ENCODE measurements at places on chromosomes 1 and 21.

DNA sequence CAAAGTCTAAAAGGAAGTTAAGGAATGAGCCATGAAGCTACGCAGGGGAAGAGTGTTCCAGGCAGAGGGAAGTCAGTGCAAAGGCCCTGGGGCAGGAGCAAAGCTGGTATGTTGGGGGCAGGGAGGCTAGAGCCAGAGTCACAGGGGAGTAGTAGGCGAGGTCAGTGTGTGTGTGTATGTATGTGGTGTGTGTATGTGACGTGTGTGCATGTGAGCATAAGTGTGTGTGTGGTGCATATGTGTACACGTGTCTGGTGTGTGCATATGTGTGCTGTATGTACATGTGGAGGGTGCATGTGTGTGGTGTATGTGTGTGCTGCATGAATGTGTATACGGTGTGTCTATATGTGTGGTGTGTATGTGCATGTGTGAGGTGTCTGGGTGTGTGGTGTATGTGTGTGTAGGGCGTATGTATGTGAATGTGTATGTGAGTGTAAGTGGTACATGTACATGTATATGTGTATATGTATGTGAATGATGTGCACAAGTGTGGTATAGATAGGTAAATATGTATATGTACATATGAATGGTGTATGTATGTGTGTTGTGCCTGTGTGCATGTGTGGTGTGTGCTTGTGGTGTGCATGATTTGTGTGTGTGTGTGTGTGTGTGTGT is 20.8 kb upstream of the NID1 start:
- no peak overlapping the region for H3K4me3 ChIP-seq
- no peak overlapping the region for H3K27ac ChIP-seq
- H3K36me3 ChIP-seq = no peaks in the 10 kb centered on the region
- no peak for DNase-seq
- H3K27me3 ChIP-seq = no peaks in the 10 kb centered on the region
- no peaks in the 10 kb centered on the region for H3K4me1 ChIP-seq

DNA sequence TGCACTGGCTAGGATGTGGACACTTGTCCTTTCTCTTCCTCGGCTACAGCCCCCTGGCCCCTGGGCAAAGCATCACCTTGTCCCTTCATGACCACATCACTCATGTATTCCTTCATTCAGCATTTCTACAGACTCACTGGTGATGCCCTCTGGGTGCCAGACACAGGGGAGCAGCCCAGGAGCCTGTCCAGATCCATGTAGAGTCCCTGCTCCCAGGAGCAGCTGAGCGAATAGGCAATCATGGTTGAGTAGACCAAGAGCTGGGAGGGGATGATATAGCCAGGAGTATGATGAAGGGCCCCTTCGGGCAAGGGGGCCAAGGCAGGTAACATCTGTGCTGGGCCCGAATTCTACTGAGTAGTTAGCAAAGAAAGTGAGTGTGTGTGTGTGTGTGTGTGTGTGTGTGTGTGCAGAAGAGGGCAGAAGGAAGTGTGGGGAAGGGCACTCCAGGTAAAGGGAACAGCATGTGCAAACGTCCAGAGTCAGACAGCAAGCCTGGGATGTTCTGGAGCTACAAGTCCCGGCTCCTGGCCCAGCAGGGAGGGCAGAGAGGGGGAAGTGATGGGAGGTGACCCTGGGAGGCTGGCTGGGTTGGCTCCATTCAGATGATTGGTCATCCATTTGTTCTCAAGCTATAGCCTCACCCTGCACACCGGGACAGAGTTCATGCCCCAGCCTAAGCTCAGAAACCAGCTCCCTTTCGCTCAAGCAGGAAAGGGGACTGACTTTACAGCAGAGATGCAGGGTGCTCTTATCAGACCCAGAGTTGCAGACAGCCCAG is 21.0 kb upstream of the PIK3CD start:
- peaks cover 91% of the 10 kb centered on the region for H3K27me3 ChIP-seq
- no peak overlapping the region for H3K27ac ChIP-seq
- no peaks in the 10 kb centered on the region for H3K36me3 ChIP-seq
- no peak overlapping the region for H3K4me3 ChIP-seq
- DNase-seq = no peak
- H3K4me1 ChIP-seq = peaks cover 18% of the 10 kb centered on the region

DNA sequence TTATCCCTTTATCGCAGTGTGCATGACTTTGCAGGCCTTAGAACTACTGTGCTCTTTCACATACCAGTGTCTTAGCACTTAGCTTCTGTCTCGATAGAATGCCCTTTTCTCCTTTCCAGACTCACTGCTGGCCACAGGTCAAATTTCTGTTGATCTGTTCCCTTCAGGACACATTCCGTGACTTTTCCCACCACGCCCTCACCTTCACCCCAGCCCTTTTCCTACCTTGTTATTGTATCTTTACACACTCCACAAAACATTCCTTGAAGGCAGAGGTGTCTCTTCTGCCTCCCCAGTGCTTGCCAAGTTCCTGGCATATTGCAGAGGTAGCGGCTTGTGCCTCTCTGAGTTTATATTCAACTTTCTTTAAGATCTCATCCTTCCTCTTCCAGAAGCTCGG is 3.7 kb upstream of the IGSF9 start:
- H3K4me3 ChIP-seq = no peak overlapping the region
- no peak overlapping the region for H3K27ac ChIP-seq
- peaks cover 34% of the 10 kb centered on the region for H3K27me3 ChIP-seq
- no peaks in the 10 kb centered on the region for H3K36me3 ChIP-seq
- DNase-seq = no peak

DNA sequence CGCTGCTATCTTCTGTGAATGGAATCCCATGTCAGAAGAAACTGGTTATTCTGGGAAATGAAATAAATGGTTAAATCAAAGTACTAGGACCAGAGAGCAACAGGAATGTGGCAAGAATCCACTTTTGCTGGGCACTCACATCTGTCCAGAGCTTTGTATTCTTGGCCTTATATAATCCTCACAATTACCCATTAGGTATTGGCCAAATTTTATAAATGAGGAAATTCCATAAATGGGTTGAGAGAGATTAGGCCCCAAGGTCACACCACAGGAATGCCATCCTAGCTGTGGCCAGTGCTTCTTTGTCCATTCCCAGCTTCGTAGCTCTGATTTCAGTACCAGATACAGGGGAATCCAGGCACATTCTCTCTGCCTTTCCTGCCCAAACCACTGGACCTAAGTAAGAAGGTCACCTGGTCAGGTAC is 76.1 kb upstream of the HOOK1 start:
- H3K27me3 ChIP-seq = no peaks in the 10 kb centered on the region
- no peak overlapping the region for H3K27ac ChIP-seq
- DNase-seq = no peak
- H3K4me1 ChIP-seq = no peaks in the 10 kb centered on the region

DNA sequence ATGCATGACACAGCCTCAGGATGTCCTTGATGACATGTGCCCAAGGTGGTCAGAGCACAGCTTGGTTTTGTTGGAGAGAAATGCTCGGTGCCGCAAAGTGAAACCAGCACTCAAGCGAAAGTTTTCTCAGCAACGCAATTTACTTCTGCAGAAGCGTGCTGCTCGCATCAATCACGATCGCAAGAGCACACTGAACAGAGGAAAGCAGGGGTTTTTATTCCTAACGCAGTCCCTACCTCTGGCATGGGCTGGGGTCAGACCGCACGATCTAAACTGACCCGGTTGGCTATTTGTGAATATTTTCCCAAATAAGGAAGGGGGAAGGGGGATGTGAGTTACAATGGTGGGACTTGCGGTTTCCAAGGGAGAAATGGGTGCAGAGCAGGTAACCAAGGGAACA is 809 bp upstream of the ZNF669 start:
- no peaks in the 10 kb centered on the region for H3K4me1 ChIP-seq
- no peak overlapping the region for H3K27ac ChIP-seq
- no peak overlapping the region for H3K4me3 ChIP-seq
- H3K27me3 ChIP-seq = peaks cover 10% of the 10 kb centered on the region

- no peaks in the 10 kb centered on the region for H3K36me3 ChIP-seq
- H3K4me3 ChIP-seq = no peak overlapping the region
- no peak overlapping the region for H3K27ac ChIP-seq
Observed at GRCh38 chr21:37458669-37459276, 92.2 kb downstream of the DYRK1A start.

- H3K27ac ChIP-seq = no peak overlapping the region
- peak; percentile 67 for DNase-seq
- H3K36me3 ChIP-seq = no peaks in the 10 kb centered on the region
- H3K27me3 ChIP-seq = no peaks in the 10 kb centered on the region
- H3K4me1 ChIP-seq = no peaks in the 10 kb centered on the region
- no peak overlapping the region for H3K4me3 ChIP-seq
Observed at GRCh38 chr21:34603002-34603709, 11.8 kb downstream of the RCAN1 start.

DNA sequence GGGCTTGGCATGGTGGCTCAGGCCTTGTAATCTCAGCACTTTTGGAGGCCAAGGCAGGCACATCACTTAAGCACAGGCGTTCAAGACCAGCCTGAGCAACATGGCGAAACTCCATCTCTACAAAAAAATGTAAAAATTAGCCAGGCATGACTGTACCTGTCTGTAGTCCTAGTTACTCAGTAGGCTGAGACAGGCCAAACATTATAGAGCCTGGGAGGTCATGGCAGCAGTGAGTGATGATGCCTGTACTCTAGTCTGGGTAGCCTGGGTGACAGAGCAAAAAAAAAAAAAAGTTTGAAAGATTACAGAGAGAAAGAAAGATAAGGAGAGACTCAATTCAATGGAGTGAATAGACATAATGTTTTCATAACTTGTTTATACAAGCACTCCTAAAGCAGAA is 556.5 kb upstream of the BRINP3 start:
- no peaks in the 10 kb centered on the region for H3K36me3 ChIP-seq
- H3K4me3 ChIP-seq = no peak overlapping the region
- H3K27me3 ChIP-seq = no peaks in the 10 kb centered on the region
- H3K27ac ChIP-seq = no peak overlapping the region
- no peak for DNase-seq

DNA sequence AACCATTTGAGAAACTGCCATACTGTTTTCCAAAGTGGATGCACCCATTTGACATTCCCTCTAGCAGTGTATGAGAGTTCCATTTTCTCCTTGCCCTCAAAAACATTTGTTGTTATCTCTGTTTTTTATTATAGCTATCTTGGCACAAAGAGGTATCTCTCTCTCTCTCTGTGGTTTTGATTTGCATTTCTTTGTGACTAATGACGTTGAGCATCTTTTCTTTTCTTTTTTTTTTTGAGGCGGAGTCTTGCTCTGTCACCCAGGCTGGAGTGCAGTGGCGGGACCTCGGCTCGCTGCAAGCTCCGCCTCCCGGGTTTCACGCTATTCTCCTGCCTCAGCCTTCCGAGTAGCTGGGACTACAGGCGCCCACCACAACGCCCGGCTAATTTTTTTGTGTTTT is 17.4 kb upstream of the ZMYM6 start:
- H3K36me3 ChIP-seq = no peaks in the 10 kb centered on the region
- no peaks in the 10 kb centered on the region for H3K27me3 ChIP-seq
- H3K27ac ChIP-seq = no peak overlapping the region
- H3K4me1 ChIP-seq = no peaks in the 10 kb centered on the region
- DNase-seq = peak; percentile 27

DNA sequence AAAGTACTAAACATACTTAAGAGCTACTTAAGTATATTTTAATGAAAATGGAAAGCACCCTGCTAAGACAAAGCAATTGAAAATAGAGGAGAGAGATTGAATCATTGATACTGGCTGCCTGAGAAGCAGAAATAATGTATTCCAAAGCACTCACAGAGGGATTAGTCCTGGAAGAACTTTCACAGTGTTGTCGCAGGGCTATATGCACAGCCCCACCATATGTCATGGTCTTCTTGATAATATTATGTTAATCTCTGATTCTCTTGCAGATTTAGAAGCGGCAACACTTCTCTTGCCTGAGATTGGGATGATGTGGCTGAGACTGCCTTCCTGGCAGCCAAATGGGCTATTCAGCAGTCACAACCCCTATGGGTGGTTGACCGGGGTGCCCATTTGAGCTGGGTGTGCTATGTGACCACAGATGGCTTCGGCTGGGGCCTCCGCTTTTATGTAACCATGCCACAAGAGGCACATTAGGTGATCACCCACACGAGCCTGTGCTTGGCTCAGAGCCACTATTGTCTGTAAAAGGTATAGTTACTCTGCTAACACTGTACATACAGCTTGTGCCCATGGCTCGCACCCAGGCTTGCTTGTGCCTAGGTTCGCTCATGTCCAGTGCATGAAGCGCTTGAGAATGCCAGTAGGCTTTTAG is 152.2 kb upstream of the SGIP1 start:
- no peaks in the 10 kb centered on the region for H3K27me3 ChIP-seq
- H3K4me1 ChIP-seq = peaks cover 23% of the 10 kb centered on the region
- peak overlapping the region; percentile 75 for H3K27ac ChIP-seq

- no peak overlapping the region for H3K27ac ChIP-seq
- DNase-seq = peak; percentile 68
- no peaks in the 10 kb centered on the region for H3K27me3 ChIP-seq
- H3K36me3 ChIP-seq = no peaks in the 10 kb centered on the region
- no peaks in the 10 kb centered on the region for H3K4me1 ChIP-seq
- no peak overlapping the region for H3K4me3 ChIP-seq
Observed at GRCh38 chr1:213374369-213374768, 323.3 kb downstream of the RPS6KC1 start.

DNA sequence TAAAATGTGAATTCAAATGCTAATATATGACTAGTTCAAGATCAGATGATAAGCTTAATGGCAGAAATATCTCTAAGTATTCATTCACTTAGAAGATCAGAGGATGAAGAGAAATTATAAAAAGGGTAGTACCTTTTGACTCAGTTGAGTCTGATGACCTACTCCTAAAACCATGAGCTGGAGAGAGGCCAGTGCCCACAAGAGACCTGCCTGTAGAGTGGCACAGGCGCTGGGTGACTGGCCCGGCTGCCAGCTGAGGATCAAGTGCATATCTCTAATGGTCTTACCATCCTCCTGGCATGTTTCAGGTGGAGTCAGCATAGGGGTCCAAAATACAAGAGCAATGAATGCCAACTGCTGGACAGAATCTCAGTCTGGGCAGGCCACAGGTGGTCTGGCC is 14.1 kb downstream of the DDAH1 start:
- no peak overlapping the region for H3K27ac ChIP-seq
- no peak overlapping the region for H3K4me3 ChIP-seq
- DNase-seq = no peak
- H3K36me3 ChIP-seq = no peaks in the 10 kb centered on the region
- H3K4me1 ChIP-seq = no peaks in the 10 kb centered on the region

- H3K4me1 ChIP-seq = no peaks in the 10 kb centered on the region
- no peak for DNase-seq
Observed at GRCh38 chr21:38567335-38567969, 69.2 kb upstream of the ERG start.

DNA sequence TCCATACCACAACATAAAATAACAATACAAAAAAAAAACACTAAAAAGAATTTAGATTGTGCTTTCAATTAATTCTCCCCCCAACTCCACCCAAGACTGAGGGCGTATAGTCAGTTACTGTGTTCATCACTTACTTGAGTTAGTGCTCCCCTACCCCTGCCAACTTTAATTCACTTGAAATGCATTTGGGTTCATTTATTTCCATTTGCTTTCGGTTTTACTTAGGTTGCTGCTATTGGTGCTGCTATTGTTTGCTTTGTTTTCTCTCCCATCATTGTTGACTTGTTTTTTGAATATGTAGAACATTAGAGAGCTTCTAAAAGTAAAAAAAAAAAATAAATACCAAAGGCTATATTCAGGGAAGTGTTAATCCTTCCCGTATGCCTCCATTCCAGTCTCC is 10.7 kb upstream of the CYYR1 start:
- H3K27me3 ChIP-seq = no peaks in the 10 kb centered on the region
- no peak for DNase-seq
- H3K4me1 ChIP-seq = peaks cover 5% of the 10 kb centered on the region
- H3K4me3 ChIP-seq = peak overlapping the region; percentile 24

All from MM.1S (cell line).